Renal pelvis (tissue), 12 donors: ENCODE measurements at places on chromosomes 16 and 17. TPM values are rescaled to one million over a fixed set of nuclear protein-coding genes. Genes with fewer than 3 reads are reported as not detected.

GSDMA gene
- polyA plus RNA-seq, result 2.6 TPM

BICDL2 gene
- polyA plus RNA-seq, result 3.6 TPM

SLC5A10 gene
- polyA plus RNA-seq, result 0.55 TPM

CDYL2 gene
- polyA plus RNA-seq, result 7.8 TPM

SCNN1B gene
- 17.7 TPM for polyA plus RNA-seq

SDR42E1 gene
- polyA plus RNA-seq, result 20.0 TPM

VASN gene
- 74.6 TPM for polyA plus RNA-seq

UBE2O gene
- polyA plus RNA-seq, result 30.6 TPM

HLF gene
- polyA plus RNA-seq, result 3.5 TPM

HOXB6 gene
- polyA plus RNA-seq, result 113 TPM

DNA sequence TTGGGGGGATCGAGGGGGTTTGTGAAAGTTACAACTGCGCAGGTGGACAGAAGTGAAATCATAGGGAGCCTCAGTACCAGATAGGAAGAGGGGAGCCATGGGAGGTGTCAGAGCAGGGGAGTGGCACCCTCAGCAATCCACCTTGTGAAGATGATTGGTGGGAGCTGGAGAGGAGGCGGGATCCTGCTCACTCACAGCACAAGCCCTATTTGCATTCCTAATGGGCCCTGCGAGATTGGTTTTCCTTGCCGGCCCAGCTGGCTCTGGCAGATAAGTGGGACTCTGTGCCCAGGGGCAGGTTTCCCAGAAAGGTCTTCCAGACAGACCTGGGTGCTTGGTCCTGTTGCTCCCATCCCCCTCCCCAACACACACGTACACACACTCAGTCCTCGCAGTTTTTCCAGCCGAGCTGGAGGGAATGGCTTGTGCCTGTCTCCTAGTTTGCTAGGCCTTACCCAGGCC is 9.4 kb downstream of the WNT3 start:
- no peak for DNase-seq

GRCh38 chr16:85369741-85370528 is 243.2 kb upstream of the GSE1 start:
- no peak for DNase-seq

GRCh38 chr16:4309833-4310266 is 6.0 kb upstream of the GLIS2 start:
- no peak for DNase-seq

GRCh38 chr16:16136588-16136987 is 86.7 kb downstream of the ABCC6 start:
- DNase-seq, result no peak

DNA sequence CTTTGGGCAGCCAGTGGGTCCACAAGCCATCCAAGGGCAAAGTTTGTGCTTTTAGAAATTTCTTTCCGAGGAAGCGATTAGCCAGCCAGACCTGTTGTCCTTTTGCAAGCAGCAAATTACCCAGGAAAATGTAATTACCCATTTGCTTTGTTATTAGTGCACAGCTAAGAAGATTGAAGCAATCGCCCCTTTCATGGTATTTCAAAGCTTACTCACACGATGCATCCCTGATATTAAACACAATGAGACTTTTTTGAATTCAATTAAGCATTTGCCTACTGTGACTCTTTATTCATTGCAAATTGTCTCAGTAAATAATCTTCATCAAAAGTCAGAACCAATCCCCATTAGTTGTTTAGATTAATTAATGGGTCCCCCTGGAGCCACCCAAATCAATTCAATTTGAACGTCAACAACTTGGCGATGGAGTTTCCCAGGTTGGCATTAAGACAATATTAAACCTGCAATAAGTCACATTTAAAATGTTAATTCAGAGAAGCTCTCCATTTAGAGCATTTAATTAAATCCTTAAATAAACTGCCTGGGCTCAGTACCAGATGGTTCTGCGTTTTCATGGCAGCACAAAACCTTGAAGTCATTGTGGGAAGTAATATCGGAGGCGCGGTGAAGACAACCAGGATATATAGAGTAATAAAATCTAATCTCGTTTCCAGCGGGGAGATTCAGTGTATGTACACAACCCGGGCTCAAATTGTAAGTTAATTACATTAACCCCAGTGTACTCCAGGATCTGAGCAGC is 366.2 kb upstream of the TNRC6C start:
- DNase-seq, result no peak

- DNase-seq, result no peak
These were observed 14.2 kb upstream of the SEC14L1 start for GRCh38 chr17:77126519-77126918.

GRCh38 chr17:41705271-41705991 is 6.7 kb upstream of the GAST start:
- no peak for DNase-seq

- peak; percentile 11 for DNase-seq
These were observed 131.8 kb downstream of the CDH11 start for GRCh38 chr16:64990101-64990500.

GRCh38 chr17:53135969-53136368 is 686.8 kb upstream of the KIF2B start:
- no peak for DNase-seq

DNA sequence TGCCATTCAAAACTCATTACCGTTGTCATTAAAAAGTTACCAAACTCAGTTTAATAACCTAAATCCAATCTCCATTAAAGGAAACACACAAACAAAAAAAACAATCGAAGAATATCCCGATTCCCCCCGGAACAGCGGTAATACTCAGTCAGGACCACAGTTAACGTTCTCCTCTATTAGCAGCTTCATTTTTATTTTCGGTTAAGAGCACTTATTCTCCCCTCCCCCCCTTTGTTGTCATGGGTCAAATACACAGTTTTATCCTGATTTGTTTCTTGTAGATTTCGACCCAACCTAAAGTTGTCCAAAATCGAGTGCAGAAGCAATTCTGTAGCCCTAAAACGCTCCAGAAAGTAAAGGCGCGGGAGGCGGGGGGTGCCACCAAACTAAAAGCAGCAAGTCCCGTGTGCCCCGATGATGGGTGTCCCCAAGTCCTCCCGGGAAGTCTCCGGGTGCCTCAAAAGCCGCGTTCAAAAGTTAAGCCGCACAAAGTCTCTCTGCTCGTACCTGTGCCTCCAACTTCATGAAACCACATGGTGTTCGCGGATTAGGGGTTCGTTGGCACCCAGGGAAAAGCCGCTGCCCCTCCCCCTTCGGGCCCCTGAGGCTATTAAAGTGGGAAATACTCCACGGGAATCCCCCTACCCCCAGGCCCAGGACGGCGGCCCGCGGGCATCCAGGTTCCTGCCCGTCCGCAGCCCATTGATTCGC is 996 bp downstream of the SUMO2 start:
- DNase-seq, result no peak

DNA sequence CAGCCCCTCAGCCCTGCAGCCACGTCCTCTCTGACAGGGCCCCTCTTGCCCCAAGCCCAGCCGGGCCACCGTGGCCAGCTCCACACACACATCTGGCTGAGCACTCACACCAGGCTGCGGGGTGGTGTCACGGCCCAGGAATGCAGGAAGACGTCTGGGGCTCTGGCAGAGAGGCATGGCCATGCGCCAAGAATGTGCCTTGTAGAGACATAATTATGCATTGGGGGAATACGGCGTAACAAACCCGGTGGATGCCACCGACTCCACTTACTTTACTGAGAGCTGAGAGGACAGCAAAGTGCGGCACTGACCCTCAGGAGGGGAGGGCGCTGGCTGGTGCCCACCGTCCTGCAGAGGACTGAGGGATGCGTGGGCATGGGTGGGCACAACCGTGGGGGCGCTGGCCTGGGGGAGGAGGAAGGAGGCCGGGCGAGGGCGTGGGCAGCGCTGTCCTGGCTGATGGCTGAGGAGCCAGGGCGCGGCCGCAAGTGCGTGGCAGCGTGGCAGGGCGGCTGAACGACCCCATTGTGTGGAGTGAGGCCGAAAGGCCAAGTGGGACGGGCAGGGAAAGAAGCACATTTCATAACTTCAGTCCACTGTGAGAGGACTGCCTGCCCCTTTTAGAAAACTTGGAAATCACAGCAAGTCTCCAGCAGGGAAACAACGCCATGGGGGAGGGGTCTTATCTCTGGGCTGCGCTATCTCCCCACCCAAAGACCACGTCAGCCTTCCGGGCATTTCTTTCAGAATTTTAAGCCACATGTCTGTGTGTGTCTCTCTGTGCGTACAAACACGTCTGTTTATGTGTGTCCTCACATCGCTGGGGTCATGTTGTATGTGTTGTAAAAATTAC is 30.6 kb downstream of the METRNL start:
- DNase-seq, result no peak

GRCh38 chr17:34370997-34371395 is 8.0 kb upstream of the CCL1 start:
- no peak for DNase-seq

DNA sequence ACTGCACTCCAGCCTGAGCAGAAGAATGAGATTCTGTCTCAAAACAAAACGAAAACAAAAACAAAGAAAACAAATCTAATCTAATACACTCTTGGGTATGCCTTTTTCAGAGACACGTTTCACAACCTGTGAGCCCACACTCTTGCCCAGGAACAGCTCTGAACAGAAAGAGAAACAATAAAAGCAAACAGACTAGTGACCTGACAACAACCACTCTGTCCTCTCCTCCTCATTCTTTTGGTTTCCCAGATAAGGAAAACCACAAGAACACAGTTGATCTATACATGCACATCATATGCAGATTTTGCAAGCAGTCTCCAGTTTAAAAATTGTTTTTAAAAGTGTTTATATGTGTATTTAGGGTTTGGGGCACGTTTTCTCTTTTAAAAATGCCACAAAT is 1.3 kb downstream of the MKS1 start:
- DNase-seq, result no peak

DNA sequence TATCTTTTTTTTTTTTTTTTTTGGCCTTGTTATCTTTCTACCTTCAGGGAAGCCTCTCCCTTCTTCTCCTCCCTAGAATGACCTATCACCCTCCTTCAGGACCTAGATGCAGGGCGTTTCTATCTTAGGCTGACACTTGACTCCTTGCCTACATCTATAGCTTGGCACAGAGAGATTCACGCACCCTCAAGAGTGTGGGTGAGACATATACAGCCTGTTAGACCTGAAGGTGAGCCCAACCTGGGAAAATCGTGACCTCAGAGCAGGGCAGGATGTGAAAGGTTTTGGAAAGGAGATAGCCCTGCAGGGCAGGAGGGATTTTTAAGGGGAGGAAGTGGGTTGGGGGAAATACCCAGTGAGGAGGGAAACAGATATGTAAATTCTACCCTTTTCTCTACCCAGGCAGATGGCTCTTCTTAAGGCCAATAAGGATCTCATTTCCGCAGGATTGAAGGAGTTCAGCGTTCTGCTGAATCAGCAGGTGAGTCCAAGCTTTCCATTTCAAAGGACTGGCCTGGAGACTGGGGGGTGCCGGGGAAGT is at the start of gene AHSP:
Gene AHSP (plus strand): TSS at position 167 of the 541 bp plus-strand sequence. CDS start 240 bp downstream, at position 407.
- no peak for DNase-seq

GRCh38 chr17:80791758-80792284 is 199.8 kb upstream of the CHMP6 start:
- no peak for DNase-seq

GRCh38 chr17:47701608-47702007 is 7.6 kb downstream of the TBKBP1 start:
- DNase-seq, result no peak

- DNase-seq, result no peak
These were observed 26.0 kb downstream of the FCSK start for GRCh38 chr16:70480127-70481105.

- DNase-seq, result no peak
These were observed 35.4 kb downstream of the GINS2 start for GRCh38 chr16:85653290-85653891.
